ENCODE measurements at places on chromosomes 2 and 18.

GRCh38 chr2:147386284-147386683 lies 458.5 kb upstream of the ACVR2A start:
- DNase-seq = no peak

DNA sequence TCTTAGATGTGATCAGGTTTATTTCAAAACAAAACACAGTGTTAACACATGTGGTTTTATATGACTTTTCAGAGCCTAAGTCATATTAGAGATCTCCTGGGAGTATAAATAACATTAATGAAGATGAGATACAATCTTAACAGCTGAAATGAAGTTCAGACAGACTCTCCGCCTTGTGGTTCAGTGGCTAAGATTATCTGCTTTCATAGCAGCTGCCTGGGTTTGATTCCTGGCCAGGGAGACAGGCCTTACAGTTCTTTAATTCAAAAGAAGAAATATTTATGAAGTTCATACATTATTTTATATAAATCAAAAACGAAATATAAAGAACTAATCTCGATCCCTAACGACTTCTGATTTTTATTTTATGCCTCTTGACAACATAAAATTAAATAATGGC lies 35.2 kb upstream of the TTC32 start:
- no peak for DNase-seq

GRCh38 chr2:162787616-162788015 lies 51.0 kb downstream of the KCNH7 start:
- no peak for DNase-seq

DNA sequence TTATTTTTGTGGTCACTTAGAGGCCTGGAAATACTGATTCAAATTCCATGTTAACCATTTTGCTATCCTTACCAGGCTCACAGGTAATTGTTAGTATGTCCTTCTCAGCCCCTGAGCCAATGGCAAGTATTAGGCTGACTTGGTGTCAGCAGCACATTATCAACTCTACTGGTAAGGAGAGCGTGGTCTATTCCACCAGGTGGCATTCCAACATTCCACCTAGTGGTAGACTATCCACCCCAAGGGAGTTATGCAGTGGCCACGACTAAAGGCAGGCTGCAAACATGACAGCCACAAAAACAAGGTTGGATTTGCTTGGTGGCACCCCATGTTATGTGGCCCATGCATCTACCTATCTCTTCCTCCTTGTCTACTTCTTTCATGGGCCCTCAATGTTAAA lies 31.8 kb upstream of the GCC2 start:
- DNase-seq = no peak

GRCh38 chr2:8244639-8245038 lies 437.2 kb upstream of the ID2 start:
- DNase-seq = no peak

GRCh38 chr2:222288590-222289277 lies 10.1 kb downstream of the PAX3 start:
- no peak for DNase-seq

DNA sequence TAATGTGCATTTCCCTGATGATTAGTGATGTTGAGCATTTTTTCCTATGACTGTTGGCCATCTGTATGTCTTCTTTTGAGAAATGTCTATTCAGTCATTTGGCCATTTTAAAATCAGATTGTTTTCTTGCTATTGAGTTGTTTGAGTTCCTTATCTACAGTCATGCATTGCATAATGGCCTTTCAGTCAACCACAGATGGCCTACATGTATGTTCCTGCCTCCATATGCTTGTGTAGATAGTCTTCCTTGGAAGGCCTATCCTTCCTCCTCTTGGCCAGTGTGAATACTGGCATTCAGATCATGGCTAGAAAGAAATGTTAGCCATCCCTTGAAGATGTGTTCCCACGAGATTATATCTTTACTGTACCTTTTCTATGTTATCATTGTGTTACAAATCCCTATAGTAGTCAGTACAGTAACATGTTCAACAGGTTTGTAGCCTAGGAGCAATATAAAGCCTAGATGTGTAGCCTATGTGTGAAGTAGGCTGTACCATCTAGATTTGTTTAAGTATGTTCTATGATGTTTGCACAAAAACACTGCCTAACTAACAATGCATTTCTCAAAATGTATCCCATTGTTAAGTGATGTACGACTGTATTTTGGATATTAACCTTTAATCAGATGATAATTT lies 65.6 kb upstream of the CD302 start:
- no peak for DNase-seq

DNA sequence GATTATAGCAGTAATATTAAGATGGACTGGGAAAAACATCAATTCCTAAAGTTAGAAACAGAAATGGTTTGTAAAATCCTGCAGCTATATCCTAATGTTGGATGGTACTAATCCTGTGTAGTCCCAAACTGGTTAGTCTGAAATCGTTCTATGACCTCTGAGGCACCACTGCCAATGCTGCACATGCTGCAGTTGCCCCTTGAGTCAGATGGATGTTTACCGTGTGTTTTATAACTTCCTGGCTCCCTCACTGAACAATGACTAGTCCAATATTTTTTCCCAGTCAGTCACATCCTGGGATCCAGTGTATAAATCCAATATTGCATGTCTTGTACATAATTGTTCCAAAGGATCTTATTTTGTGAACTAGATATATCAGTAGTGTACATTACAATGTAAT lies 226.7 kb upstream of the PKDCC start:
- no peak for DNase-seq

DNA sequence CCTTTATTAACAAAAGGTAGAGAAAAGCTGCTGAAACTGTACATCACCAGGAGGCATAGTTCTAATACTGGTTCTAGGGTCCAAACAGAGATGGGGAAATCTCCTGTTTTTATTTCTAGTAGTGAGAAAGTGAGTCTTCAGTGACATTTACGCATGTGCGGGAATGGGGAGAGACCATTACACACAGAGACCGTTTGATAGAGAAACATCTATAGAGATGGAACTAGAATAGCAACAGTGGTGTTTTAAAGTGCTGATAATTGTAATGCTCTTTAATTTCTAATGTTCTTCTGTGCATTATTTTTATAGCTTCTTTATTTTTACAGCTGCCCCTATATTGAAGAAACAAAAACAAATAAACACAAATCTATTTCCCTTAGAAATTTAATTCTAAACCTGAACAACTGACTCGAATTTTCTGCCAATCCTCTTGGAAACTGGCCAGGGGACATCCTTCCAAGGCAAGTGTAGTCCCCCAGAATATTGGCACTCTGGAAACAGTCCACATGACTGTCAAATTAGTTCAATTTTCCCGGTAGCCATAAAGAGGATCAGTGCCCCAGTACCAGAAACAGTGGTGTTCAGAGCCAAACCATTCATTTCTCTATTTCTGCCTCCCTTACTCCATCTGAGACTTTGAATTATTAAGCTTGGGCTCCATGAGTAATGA lies 260.9 kb downstream of the ICOS start:
- DNase-seq = no peak

GRCh38 chr2:117941693-117942092 lies 72.2 kb downstream of the CCDC93 start:
- DNase-seq = no peak

- no peak for DNase-seq
These were observed 9.4 kb upstream of the PRLH start for GRCh38 chr2:237556773-237557632.

DNA sequence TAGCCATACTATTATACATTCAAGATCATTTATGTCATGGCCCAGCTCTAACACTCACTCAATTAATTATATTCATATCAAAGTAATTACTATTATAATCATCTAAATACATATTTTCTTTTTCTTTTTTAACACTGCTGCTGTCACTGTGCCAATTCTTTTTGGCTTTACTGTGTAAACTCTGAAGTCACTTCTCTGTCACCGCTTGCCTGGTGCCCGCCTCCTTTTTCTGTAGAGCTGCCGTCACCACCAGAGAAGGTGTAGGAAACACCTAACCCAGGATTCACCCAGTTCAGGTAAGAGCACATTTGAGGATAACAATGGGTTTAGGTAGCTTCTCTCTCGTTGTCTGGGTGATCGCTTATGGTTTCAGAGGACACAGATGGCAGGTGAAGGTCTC lies 93.3 kb downstream of the AOX1 start:
- no peak for DNase-seq

DNA sequence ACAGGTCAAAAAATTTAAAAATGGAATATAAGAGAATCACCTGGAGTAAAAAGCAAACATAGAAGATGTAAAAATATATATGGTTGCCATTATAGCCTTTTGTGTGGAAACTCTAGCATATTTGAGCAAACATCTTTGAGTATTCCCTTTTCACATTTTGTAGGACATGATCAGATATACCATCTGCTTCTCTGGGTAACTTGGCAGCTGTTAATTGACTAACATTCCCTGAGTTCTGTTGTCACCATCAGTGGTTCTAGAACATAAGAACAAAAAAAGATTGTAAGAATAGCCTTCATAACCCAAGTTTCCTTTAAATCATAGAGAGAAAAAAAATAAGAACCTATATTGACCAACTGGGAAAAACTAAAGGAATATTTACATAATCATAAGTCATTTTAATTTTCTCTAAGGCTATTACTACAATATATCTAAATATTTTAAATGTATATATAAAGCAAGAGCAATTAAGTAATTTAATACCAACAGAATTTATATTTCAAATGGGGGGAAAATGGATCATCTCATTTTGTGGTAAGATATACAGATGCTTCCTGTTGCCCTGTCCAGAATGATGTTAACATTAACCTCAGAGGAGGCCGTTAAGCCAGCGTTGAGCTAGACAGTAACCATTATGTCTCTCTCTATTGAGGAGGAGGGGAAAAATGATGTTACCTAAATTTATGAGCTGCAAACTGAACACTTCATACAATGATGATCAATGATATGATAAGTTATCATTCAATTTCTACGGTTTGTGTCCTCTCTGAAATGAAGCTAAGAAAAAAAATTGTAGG lies 9.8 kb upstream of the INO80D start:
- no peak for DNase-seq

- DNase-seq = no peak
These were observed 198.9 kb downstream of the NYAP2 start for GRCh38 chr2:225598426-225598825.

- DNase-seq = no peak
These were observed 600.1 kb upstream of the ZNF804A start for GRCh38 chr2:183998041-183998796.

GRCh38 chr2:109269706-109270504 lies 140.9 kb downstream of the SH3RF3 start:
- no peak for DNase-seq

GRCh38 chr2:119814216-119814615 lies 54.5 kb downstream of the PTPN4 start:
- DNase-seq = no peak

DNA sequence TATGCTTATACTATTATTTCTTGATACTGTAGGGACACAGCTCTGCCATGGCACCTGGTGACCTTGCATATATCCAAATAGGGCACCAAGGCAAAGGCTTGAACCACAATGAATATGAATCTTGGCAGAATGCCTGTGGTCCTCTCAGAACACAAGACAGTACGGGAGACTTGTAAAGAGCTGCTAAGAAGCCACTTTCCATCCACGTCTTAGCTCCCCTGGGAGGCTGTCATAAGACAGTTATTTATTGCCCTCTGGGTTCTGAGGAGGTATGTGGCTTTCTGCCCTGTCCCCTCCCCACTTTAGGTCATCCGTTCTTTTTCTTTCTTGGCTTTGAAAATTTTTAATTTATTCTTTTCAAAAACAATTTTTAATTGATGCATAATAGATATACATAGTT lies 29.8 kb upstream of the MRPL33 start:
- no peak for DNase-seq

DNA sequence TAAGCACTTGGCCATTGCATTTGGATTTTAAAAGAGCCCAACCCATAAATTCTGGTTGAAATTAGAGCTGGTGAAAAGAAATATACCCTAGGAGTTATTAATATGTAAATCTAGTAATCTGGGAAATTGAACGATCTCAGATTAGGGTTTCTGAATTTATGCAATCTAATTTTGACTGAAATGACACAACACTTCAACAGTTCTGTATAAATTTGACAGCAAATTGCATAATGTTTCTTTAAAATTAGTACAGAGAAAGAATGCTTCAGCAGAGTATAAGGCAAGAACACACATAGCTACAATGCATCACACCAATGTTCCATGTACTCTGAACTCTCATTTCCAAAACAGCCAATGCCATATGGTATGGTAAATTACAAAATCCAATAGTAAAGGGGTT lies 201.5 kb upstream of the ITGA4 start:
- DNase-seq = no peak

GRCh38 chr2:11710632-11711353 lies 35.6 kb upstream of the LPIN1 start:
- DNase-seq = no peak

GRCh38 chr2:71736986-71737385 lies 283.6 kb downstream of the DYSF start:
- no peak for DNase-seq

DNA sequence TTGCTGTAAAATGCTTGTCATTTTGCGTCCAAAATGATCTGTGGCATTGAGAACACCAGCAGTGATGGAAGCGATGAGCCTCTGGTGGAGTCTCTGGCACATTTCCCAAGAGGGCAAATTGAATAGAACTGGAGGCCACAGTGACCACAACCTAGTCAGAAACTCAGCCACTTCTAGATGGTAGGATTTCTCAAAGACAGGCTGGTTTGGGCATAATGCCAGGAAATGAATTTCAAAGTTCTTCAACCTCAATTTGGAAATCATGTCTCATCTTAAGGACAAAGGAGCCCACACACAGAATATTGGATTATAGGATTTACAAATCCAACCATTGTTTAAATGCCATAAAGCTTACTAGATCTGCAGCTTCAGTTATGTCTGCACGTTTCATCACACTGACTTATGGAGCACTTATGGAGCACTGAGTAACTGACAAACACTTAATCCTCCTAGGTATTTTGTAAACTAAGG lies 132.1 kb downstream of the COL6A3 start:
- no peak for DNase-seq

DNA sequence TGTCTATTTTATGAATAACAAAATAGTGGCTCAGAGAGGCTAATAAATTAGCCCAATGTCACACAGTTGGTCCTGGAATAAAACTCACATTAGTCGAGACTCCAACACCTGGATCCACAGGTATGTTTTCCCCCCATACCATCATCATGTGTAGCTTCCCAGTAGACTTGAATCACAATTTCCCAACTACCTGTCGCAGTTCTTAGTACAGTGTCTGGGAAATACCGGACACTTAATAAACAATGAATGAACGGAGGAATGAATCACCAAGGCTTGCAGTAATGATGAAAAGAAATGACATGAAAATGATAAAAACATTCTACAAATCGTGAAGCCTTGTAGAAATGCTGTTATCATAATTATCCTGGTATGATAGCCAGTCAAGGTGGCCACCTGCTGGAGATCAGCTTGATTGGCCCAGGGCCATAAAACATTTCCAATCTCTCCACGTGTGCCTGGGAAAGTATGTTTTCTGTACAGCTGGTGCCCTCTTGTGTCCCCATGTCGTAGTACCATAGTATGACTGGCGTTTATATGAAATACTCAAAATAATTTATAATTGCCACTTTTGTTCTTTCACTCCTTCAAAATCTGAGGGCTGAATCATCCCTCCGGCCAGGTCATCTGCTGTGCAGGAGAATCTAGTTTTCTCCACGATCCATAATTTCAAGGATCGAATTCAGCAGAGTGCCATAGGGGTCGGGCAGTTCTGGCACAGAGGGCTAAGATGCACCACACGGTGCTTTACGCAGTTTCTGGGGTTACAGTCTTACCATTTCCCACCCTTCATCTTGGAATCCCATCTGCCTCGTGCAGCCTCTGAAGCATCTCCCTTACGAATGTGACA lies 95.4 kb downstream of the LAMA1 start:
- DNase-seq = no peak

GRCh38 chr18:26901020-26901419 lies 35.5 kb upstream of the AQP4 start:
- no peak for DNase-seq
